Stimulated activated CD4-positive, alpha-beta T cell treated with anti-CD3 and anti-CD28 coated beads, Interleukin-1b, Interleukin-23, amount 100 ng/mL, for 24 hours (primary cell): ENCODE measurements at places on chromosomes 5 and 9.

DNA sequence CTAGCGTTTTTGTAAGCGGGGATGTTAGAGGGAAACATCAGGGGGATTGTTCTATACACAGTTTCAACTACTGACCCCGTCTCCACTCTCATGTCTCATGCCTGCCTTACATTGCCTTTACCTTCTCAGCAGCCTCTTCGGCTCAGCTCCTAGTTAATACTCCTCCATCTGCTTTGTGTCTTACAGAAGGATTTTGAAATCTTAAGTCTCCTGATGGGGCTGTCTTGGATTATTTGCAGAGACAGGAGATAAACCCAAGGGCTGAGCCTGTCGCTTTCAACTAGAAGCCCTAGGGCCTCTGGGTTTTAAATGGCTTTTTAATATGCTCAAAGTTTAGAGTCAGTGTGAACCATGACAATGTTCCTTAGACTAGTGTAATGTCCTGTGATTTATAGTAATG, 161.5 kb downstream of the CARTPT start:
- DNase-seq = no peak

DNA sequence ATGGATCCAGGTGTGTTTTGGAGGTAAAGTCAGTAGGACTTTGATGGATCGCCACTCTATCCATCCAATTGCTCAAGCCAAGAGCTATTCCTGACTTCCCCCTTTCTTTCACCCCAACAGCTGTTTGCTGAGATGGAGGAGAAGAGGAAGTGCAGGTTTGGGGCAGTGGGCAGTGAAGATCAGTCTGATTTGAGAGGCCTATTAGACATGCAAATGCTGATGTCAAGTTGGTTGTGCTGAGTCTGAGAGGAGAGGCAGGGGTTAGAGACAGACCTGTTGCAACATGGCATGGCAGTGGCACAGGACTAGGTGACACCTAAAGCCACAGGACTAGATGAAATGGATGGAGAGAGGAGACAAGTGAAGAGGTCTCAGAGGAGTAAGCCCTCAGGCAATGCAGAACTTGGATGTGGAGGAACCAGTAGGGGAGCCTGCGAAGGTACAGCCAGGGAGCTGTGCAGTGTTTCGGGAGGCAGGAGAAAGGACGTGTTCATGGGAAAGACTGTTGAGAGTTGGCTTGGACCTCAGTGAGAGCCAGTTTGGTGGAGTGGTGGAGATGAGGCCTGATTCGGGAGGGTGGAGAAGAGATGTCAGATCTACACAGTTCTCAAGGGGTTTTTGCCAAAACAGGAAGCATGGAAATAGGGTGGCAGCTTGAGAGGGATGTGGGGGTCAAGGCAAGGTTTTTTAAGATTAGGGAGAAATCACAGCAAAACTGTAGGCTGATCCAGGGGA, 175.0 kb downstream of the MACROH2A1 start:
- DNase-seq = no peak

GRCh38 chr9:30746589-30746988, 1637.9 kb upstream of the ACO1 start:
- no peak for DNase-seq

DNA sequence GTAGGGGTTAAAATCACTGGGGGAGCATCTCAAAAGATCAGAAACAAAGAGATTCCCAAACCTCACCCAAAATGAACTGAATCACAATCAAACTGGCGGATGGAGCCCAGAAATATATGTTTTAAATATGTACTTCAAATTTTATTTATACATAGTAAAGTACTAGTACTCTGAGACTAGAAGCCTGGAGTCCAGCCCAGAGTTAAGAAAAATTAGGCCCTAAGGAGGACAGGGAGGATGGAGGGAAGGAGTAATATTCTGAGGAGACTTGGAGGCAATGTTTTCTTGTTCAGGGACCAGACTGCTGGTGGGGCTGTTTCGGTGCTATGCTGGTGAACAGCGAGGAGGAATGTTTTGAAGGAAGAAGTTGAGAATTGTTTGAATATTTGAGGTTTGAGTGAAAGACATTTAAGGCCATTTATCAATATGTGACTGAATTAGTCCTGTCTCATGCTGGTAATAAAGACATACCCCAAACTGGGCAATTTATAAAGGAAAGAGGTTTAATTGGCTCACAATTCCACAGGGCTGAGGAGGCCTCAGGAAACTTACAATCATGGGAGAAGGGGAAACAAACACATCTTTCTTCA, 552.4 kb upstream of the DAB2 start:
- no peak for DNase-seq

- no peak for DNase-seq
These were observed 24.9 kb upstream of the FSTL4 start for GRCh38 chr5:133637206-133637605.

GRCh38 chr5:62263401-62263800, 42.6 kb upstream of the KIF2A start:
- no peak for DNase-seq

DNA sequence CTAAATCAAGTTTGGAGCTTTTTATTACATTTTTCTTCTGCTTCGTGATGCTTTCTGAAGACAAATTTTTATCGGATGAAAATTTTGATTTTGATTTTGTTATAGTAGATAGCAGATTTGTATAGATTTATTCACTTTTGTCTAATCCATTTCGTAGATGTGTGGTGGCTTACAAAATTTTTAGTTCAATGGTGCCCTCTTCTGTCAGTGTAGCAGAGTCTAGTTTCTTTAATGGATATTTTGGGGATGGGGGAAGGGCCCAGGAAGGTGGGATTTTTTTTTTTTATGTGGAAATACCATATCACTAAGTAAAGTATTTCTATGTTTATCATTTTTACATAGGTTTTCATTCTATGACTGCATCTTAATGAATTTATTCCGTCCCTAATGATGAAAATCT, 259.9 kb upstream of the TARS1 start:
- no peak for DNase-seq
